ENCODE measurements at places on chromosomes 2 and 18.

- no peak for DNase-seq
Observed at GRCh38 chr2:36732673-36733036, 36.1 kb downstream of the VIT start.

DNA sequence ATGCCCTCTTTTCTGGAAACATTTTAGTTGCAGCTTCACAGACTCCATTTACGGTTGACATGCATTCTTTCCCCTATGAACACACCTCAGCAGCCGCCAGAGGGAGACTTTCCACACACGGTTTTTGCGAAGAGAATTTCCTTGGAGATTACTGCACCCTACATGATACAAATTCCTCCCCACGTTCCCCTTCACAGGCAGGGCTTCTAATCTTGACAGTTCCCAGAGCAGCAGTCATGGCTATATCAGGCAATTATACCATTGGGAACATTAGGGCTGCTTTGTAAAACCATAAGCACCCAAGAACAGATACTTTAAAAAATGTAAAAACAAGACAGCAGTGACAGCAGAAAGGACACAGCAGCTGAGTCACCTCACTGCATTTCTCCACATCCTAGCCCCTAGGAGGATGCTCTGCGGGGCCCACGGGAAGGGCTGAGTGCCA lies 253.8 kb downstream of the TGIF1 start:
- DNase-seq, result peak; percentile 92

- DNase-seq, result no peak
Observed at GRCh38 chr2:209942426-209942825, 60.0 kb upstream of the RPE start.

DNA sequence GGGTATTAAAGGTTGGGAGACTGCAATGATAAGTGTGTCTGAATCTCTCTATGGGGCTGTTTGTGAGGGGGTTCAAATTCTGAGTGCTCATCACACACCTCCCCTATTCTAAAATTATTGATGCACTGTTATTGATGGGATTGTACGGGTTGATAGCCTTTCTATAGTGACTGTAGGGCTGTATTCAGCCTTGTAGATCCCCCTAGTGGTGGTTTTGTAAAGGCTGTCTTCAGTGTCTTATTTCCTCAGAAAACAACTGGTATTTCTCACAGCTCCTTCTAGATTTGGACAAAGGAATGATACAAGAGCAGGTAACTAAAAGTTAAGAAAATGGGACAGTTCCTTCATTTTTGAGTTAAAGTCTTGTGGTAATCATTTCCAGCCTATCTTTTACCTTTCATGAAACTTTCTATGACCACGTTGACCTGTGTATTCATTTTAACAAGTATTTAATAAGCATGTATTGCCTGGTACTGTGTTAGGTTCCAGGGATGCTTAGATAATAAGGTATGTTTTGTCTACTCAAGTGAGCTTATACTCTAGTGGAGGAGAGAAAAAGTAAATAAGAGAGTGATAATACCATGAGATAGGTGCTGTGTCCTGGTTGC lies 21.2 kb downstream of the SMAD4 start:
- DNase-seq, result peak; percentile 17

GRCh38 chr2:215652388-215652787 lies 216.5 kb upstream of the FN1 start:
- DNase-seq, result no peak

DNA sequence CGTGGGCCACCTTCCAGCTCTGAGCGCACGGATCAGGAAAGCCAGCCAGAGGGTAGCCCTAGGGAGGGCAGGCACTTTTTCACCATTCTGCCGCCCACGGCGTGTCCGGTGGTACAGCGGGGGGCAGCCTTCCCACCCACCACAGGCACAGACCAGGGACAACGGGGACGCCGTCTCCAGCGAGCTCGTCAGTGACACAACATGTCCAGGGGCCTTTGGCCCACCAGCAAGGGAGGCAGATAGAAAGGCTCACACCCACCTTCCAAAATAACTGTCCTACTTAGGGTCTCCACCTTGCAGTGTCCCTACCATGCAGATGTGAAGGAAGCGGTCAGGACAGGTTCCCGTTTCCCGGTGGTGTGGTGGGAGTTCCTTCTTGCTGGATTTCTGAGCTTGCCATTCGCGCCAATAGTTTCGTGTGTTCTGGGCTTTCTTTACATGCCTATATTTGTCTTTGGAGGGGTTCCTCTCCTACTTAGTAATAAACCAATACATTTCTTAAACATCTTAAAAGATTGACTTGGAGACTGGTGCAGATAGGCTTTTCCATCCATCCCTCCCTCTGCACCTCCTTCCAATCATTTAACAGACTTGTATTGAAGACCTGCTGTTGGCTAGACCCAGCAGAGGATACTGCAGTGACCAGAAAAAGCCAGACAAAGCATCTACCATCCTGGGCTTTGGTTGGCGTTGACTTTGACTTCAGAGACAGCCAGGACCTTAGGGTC lies 872 bp downstream of the ASB1 start:
- peak; percentile 18 for DNase-seq

- DNase-seq, result no peak
Observed at GRCh38 chr2:126978333-126978732, 79.6 kb downstream of the TEX51 start.

DNA sequence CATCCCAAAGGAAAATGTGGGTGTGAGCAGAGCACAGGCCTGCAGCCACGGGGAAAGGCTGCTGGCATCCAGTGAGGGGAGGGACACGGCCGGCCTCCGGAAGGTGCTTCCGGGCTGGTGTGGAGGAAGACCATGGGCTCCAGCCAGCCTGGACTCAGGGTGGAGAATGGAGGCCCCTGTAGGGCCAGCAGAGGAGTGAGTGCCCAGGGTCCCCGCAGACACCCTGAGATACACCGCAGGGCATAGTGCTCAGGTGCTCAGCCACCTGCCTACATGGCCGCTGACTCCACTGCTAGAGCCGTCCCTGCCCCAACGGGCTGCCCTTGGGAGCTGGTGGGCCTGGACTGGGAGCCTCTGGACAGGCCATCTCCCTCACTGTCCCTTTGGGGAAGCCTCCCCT lies 28.5 kb upstream of the SNTG2 start:
- DNase-seq, result no peak

DNA sequence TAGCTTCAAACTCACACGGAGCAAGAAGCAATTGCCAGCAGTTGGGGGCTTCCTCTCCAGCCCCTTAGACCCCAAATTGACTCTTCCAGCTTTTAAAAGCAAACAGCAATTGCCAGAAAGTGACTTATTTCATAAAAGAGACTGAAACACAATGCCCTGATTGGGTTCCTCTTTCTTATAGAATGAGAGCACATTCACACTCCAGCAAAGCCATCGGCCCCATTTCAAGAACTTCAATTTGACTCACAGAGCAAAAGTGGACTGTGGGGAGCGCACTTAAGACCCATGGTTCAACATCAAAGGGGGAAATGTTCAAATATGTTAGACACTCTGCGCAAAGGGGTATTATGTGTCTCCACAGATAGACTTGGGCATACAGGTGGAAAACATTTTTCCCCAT lies 484.7 kb downstream of the BCL11A start:
- no peak for DNase-seq

GRCh38 chr18:12088731-12089375 lies 4.8 kb upstream of the ANKRD62 start:
- DNase-seq, result no peak

GRCh38 chr18:70366174-70366573 lies 77.3 kb downstream of the SOCS6 start:
- no peak for DNase-seq

DNA sequence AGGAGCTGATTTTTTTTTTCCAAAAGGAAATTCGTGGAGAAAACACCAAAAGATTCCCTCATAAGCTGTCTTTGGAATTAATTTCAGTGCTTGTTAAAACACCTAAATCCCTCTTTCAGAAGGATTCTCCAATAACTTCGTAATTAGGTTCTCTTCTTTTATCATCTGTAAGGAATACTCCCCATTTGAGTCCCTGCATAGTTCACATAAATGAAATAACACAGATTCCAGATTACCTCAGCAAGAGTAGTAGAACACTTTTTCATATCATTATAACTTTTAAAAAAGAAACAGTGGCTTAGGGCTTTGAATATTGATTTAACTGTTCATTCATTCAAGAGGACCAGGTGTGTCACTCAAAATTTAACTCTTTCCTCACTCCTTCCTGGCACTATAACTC lies 55.5 kb downstream of the ARHGAP28 start:
- no peak for DNase-seq

- no peak for DNase-seq
Observed at GRCh38 chr2:172084395-172084644, 987 bp upstream of the DLX1 start.

GRCh38 chr18:33729556-33729955 lies 151.5 kb downstream of the ASXL3 start:
- no peak for DNase-seq

DNA sequence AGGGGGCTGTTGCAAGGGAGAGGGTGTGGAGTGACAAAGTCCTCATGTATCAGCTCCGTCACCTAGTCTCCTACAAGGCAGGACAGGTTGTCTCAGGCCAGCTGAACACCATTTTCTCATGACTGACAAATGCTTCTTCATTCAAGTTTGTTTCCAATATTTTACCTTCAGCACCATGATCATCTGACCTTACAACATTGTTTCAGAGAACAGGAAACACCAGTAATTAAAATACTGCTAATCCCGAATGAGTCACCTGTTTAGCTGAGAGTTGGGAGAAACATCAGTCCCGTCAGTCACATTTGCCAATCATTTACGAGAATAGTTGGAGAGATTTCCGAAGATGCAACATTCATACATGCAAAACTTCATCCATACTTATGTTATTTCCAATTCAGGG lies 25.7 kb upstream of the SP5 start:
- no peak for DNase-seq

DNA sequence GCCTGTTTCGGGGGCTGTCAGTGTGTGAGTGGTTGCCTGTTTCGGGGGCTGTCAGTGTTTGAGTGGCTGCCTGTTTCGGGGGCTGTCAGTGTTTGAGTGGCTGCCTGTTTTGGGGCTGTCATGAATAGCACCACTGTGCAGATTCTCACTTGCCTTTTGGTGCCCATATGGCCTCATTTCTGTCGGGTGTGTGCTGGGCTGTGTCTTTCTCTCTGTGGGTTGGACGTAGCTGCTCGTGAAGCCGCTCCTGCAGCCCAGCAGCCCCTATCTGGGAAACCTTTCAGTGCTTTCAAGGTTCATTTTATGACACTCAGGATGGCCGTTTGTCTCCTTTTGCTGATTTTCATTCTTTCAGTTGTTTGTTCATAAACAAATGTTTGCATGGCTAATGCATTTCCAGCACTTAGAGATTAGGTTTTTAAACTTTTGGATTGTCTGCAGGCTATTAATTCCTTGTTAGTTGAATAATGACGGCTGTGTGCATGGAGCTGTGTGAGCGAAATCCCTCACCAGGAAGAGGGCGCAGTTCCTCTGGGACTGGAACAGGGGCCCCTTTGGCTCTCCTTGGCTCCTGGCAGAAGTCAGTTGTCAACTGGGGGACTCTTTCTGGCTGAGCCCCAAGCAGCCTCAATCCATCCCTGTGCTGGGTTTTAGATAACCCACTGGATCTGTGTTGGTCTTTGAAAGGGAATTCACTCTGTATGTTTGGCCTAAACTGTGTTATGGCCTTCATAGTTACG lies 10.8 kb downstream of the AGAP1 start:
- no peak for DNase-seq

GRCh38 chr2:145344076-145344724 lies 824.3 kb upstream of the ZEB2 start:
- no peak for DNase-seq

DNA sequence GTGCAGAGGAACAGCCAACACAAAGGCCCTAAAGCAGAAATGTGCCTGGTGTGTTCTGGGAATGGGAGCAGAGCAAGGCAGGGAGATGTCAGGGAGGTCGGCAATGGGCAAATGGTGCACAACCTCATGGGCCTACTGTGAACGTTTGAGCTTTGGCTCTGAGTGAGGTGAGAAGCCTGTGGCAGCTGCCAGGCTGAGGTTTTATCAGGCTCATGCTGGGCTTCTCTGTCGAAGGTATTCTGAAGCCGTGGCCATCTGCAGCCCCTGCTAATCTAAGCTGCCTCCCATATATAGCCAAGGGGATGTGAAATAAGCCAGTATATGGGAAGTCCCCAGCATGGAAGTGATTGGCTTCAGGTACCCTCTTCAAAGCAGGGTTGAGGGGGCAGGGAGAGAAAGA lies 193.3 kb downstream of the SLC4A3 start:
- DNase-seq, result no peak

GRCh38 chr2:122734766-122735424 lies 979.4 kb downstream of the TSN start:
- peak; percentile 68 for DNase-seq

DNA sequence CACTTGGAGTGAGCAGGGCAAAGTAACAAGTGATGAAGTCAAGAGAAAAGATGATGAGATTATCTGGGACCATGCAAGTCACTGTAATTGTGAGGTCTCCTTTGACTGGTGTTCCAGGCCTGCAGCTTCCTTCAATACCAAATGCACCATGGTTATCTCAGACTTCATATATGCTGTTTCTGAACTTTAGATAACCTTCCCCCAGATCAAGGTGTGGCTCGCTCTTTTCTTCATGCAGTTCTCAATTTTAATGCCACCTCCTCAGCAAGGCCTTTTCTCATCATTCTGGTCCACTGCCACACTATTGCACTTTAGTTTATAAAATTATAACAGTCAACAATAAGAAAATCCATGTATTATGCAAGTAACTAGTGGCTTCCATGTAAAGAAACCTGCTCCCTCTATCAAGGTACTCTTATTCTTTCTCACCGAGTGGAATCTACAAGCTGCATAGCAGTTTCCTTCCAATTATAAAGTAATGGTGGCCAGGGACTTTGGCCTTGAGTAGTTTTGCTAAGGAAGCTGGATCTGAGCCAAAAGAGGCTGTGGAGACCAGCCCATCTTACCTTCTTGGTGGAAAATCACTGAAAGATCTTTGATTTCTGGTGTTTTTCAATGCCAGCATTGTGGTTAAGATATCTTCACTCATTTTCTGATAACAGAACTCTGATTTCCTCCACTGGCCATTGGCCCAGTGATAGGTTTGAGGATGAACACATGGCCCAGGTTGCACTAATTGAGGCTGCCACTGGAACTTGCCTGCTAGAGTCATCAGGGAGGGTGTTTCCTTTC lies 113.6 kb downstream of the KCNE4 start:
- no peak for DNase-seq

GRCh38 chr2:10919771-10920621 lies 8.3 kb downstream of the KCNF1 start:
- DNase-seq, result no peak

DNA sequence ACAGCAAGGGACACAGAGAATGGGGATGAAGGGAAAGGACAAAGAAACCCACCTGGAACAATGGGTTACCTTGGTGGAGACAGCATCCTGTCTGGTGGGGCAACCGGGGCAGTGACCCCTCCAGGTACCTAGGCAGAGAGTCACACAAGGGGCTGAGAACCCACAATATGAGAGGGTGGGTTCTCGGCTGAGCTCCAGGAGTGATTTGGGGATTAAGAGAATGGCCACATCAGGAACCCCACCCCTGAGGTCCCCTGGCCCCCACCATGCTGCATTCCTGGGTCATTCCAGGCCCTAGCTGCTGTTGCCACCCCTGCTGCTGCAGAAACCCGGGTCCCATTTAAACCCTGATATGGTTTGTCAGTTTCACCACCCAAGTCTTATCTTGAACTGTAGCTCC lies 172.3 kb downstream of the RTP5 start:
- no peak for DNase-seq

DNA sequence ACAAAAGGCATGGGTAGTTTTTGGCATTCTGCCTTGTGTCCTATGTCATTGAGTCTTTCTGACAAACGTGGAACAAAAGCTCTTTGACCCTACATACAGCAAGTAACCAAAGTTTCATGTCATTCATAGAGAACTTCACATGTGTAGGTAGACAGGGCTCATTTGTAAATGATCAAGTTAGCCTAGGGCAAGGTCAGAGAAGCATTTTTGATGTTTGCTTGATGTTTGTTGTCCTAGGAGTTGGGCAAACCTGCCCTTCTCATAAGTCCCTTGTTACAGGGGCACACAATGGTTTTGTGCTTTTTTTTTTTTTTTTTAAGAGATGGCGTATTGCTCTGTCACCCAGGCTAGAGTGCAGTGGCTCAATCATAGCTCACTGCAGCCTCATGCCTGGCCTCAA lies 83.3 kb upstream of the FAM136A start:
- no peak for DNase-seq
